ENCODE measurements at places on chromosomes 5 and 9.

DNA sequence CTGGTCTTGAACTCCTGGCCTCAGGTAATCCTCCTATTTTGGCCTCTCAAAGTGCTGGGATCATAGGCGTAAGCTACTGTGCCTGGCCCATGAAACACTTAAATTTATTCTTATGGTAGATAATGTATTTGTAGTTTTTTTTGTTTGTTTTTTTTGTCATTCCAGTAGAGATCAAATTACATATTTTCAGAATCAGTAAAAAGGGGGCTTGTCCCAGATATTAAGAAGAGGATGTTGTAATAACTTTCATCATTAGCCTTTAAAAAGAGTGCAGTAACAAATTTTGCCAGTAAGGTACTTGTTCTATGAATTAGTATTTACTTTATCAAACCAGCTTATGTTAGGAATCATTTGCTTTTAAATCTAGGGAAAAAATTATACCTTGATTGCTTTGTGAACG is 42.6 kb downstream of the GAPVD1 start:
- ATAC-seq = no peak

DNA sequence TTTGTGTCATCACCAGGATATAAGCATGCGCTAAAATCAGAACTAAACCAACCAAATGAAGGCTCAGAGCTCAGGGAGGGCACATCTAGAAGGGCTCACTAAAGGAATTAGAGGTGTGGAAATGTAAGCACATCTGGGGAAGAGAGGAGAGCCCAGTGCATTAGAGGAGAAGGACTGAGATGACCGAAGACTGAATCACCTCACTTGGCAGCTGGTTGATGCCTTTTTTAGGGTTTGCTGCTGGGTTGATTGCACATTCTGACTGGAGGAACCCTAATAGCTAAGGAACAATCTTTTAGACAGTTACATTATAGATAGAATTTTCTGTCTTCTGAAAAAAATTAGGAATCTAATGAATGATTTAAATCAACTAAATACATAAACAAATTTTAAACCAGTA is 8.2 kb upstream of the IFNA21 start:
- ATAC-seq = no peak

DNA sequence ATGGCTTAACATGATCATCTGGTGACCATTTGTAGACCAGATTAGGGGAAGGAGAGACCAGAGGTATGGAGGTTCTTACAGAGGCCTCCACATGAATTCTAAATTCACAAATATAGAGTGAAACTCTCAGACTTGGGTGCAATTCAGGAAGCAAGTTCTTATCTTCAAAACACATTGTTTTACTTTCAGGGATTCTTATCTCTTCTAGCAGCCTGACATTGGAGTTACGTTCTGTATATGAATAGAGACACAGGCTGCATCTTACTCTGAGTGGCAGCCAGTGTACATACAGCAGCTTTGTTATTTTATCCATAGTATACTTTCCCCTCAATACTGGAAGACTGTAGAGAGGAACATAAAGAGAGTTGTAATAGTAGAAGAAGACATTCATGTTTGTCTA is 1331.7 kb upstream of the WWC1 start:
- ATAC-seq = no peak

DNA sequence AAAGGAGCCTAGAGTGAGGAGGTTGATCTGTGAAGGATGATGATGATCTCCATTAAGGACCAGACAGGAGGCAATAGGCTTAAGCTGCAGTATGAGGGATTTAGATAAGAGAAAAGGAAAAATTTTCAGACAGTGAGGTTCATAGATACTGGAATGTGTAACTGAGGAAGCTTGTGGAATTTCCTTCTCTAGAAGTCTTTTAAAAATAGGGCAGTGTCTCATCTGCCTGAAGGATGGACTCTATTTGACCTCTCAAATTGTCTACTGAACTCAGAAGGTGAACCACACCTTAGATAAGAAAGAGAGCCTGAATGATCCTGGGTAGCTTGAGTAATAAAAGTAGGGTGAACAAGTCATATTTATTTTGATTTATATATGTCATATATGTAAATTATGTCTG is 148.2 kb upstream of the CDKN2B start:
- ATAC-seq = no peak

- no peak for ATAC-seq
These were observed 7.5 kb downstream of the LHX6 start for GRCh38 chr9:122221183-122221811.

Data from SK-N-SH treated with all-trans-retinoic acid at 6 μM for 48 hours (cell line).